ENCODE measurements at places on chromosomes 16 and 17.
A peak's percentile ranks its signal among the peaks of the same experiment; 100 is the strongest.

- no peak overlapping the region for H3K27ac ChIP-seq
- DNase-seq = peak; percentile 47
- no peak overlapping the region for H3K4me3 ChIP-seq
- H3K4me1 ChIP-seq = no peaks in the 10 kb centered on the region
- no peaks in the 10 kb centered on the region for H3K27me3 ChIP-seq
- no peaks in the 10 kb centered on the region for H3K36me3 ChIP-seq
Observed at GRCh38 chr17:5135726-5136579, 20.1 kb downstream of the USP6 start.

DNA sequence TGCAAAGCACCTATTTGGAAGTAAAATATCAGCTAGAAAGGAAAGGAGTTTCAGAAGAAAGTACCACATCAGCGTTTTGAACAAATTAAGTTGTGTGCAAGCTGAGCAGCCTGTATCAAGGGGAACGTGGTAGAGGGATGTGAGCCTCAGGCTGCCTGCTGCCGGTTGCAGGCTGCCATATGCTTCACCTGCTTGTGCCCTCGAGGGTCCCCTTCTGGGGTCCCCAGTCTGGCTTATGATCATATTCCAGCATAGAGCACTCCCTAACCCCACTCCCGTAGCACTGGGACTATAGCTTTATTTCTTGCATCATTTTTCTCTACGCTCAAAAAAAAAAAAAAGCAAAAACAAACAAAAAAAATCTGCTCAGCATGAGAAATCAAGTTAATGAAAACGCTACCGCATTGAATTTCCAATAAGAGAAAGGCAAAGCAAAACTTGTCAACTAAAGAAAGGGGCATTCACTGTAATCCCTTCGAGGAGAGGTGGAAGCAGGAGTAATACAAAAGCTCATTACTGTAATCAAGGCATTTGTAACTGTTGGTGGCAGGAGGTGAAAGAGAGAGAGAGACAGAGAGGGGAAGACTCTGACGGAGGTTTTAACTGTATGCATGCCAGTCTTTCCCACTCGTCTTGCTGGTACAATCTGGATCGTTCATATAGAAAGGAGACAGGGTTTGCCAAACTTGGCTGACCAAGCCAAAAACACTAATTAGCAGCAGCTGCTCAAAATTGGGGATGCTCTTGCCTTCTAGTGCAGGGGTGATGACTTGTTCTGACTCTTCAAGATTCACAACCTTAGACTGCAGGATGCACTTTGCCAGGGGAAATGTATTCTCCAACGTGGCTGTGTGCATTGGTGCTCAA is 258.2 kb upstream of the HSBP1 start:
- peaks cover 2% of the 10 kb centered on the region for H3K27me3 ChIP-seq
- H3K4me1 ChIP-seq = no peaks in the 10 kb centered on the region
- H3K4me3 ChIP-seq = no peak overlapping the region
- DNase-seq = no peak
- no peak overlapping the region for H3K27ac ChIP-seq
- no peaks in the 10 kb centered on the region for H3K36me3 ChIP-seq

DNA sequence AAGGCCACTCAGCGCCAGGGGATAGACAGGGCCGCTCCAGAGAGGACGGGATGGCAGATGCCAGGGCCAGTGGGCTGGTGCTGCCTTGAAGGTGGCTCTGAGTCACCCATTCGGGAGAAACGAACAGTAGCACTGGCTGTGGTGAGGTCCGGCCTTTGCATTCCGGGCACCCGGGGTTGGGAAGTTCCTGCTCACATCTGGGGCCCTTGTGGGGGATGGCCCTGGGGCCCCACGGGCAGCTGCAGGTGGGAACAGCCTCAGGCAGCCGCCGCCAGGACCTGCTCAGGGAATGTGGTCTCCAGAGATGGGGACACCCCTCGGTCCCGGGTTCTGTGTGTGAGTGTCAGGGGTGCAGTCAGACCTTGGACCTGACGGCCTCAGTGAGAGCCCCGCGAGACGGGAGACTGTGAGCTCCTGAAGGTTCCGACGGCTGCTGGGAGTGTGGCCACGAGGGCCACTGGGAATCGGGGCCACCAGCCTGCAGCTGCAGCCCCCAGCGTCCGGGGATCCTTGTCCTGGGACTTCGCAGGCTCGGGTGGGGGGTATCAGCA is 1.4 kb downstream of the CBFA2T3 start:
- no peaks in the 10 kb centered on the region for H3K36me3 ChIP-seq
- peaks cover 16% of the 10 kb centered on the region for H3K27me3 ChIP-seq
- no peak overlapping the region for H3K4me3 ChIP-seq
- H3K4me1 ChIP-seq = no peaks in the 10 kb centered on the region

DNA sequence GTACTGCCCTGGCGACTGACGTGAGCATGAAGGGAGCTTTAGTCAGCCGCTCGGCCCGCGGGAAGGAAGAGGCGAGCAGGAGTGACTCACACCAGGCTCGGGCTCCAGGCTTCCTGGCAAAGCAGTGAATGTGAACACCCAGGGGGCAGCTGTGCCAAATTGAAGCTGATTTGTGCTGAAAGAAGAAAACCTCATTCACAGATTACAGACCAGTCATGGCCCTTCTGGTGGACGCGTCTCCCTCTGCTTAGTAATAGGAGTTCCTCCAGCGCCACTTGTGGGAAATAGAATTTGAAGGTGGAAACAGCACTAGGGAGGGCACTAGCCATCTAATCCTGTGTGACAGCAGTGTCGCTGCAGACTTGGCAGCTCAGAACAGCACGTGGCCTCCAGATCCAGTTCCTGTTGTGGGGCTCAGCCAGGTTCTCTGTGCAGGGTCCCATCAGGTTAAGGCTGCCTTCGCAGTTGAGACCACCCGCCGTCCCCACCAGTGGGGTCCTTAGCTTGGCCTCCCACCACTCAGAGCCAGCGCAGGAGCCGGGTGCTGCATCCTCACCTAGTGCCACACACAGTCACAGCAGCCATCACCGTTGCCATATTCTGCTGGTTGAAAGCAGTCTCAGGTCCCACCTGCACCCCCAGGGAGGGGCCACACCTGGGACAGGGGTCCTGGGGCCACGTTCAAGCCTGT is 164.5 kb upstream of the CHMP6 start:
- peak overlapping the region; percentile 90 for H3K27ac ChIP-seq
- peak; percentile 81 for DNase-seq
- H3K27me3 ChIP-seq = no peaks in the 10 kb centered on the region

DNA sequence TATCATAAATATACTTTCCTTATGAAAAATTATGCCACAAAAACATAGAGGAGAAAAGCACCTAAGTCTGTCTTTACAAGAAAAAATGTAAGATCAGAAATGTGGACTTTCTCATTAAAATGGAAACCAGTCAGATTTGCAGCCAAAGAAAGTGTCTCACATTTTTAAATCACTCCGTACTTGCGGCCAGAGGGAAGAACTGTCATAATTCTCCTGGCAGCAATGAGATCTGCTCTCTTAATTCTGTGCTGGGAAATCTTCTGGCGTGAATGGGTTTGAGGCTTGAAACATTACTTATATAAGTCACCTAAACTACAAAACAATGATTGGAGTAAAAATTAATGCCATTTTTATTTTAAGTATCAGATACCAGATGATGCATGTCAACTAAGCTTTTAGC is 10.7 kb downstream of the C16orf95 start:
- no peaks in the 10 kb centered on the region for H3K27me3 ChIP-seq
- H3K36me3 ChIP-seq = peaks cover 17% of the 10 kb centered on the region
- no peak overlapping the region for H3K4me3 ChIP-seq

DNA sequence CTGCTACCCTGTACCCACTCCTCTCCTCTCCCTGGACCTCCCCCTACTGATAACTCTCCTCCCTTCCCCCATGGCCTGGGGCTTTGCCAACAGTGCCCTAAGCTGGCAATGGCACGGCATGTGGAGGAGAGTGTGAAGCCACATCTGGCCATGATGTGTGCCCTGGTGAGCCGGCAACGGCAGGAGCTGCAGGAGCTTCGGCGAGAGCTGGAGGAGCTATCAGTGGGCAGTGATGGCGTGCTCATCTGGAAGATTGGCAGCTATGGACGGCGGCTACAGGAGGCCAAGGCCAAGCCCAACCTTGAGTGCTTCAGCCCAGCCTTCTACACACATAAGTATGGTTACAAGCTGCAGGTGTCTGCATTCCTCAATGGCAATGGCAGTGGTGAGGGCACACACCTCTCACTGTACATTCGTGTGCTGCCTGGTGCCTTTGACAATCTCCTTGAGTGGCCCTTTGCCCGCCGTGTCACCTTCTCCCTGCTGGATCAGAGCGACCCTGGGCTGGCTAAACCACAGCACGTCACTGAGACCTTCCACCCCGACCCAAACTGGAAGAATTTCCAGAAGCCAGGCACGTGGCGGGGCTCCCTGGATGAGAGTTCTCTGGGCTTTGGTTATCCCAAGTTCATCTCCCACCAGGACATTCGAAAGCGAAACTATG is 5.2 kb downstream of the TRAF4 start:
- peak; percentile 66 for DNase-seq
- peaks cover 60% of the 10 kb centered on the region for H3K36me3 ChIP-seq
- no peak overlapping the region for H3K27ac ChIP-seq
- H3K27me3 ChIP-seq = no peaks in the 10 kb centered on the region
- H3K4me1 ChIP-seq = peaks cover 23% of the 10 kb centered on the region
- H3K4me3 ChIP-seq = no peak overlapping the region

DNA sequence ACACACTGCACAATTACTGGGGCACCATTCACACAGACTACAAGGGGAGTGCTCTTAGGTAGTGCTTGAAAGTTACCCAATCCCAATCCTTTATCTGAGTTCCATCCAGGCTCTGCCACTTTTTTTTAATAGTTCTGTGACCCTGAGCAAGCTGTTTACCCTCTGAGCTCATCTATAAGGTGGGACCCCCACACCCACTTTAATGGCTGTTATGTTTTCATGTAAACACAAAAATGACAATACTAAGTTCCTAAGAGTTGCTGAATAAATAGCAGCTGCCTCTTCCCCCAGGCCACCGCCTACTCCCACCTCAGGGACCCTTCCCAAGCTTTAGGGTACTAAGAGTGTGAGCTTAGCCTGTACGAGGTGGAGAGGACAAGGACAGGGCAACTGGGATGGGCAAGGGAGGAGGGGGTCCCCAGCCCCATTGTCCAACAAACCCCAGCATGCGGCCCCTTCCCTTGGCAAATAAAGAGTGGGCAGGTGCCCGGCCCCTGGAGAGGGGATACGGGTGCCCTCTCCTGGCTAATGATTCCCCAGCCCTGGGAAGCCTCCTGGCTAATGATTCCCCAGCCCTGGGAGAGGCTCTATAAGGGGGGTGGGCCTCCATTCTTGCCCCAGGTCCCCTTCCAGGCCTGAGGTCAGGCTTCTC is 14.6 kb downstream of the SLC13A2 start:
- peaks cover 9% of the 10 kb centered on the region for H3K4me1 ChIP-seq
- no peak overlapping the region for H3K27ac ChIP-seq
- no peaks in the 10 kb centered on the region for H3K36me3 ChIP-seq
- no peak overlapping the region for H3K4me3 ChIP-seq

GRCh38 chr16:23207485-23207884 is 24.9 kb downstream of the SCNN1G start:
- no peaks in the 10 kb centered on the region for H3K36me3 ChIP-seq
- no peak overlapping the region for H3K4me3 ChIP-seq
- no peaks in the 10 kb centered on the region for H3K4me1 ChIP-seq
- peaks cover 5% of the 10 kb centered on the region for H3K27me3 ChIP-seq

DNA sequence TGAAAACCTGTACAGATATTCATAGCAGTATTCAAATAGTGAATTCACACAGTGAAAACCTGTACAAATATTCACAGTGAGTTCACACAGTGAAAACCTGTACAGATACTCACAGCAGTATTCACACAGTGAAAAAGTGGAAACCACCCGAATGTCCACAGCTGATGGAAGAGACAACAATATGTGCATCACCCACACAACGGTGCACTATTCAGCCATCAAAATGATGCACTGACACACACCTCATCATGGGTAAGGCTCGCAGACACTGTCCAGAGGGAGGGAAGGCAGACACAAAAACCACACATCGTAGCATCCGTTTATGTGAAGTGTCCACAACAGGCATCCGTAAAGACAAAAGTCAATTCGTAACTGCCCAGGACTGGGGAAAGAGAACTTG is 100.9 kb downstream of the VPS53 start:
- no peak overlapping the region for H3K4me3 ChIP-seq
- DNase-seq = no peak
- H3K27me3 ChIP-seq = no peaks in the 10 kb centered on the region
- peaks cover 2% of the 10 kb centered on the region for H3K4me1 ChIP-seq
- peaks cover 20% of the 10 kb centered on the region for H3K36me3 ChIP-seq
- H3K27ac ChIP-seq = no peak overlapping the region

DNA sequence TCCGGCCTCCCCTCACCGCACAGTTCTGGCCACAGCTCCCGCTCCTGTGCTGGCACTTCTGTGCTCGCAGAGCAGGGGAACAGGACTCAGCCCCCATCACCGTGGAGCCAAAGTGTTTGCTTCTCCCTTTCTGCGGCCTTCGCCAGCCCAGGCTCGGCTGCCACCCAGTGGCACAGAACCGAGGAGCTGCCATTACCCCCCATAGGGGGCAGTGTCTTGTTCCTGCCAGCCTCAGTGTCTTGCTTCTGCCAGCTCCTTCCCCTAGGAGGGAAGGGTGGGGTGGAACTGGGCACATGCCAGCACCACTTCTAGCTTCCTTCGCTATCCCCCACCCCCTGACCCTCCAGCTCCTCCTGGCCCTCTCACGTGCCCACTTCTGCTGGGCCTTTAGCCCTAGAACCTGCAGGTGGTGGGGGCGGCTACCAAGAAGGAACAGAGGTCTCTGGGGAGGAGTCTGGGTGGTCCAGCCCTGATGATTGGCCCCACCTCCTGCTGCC is 645 bp upstream of the ELMO3 start:
- H3K36me3 ChIP-seq = peaks cover 60% of the 10 kb centered on the region
- no peak overlapping the region for H3K27ac ChIP-seq
- DNase-seq = no peak
- no peaks in the 10 kb centered on the region for H3K27me3 ChIP-seq
- H3K4me1 ChIP-seq = peaks cover 20% of the 10 kb centered on the region
- no peak overlapping the region for H3K4me3 ChIP-seq

DNA sequence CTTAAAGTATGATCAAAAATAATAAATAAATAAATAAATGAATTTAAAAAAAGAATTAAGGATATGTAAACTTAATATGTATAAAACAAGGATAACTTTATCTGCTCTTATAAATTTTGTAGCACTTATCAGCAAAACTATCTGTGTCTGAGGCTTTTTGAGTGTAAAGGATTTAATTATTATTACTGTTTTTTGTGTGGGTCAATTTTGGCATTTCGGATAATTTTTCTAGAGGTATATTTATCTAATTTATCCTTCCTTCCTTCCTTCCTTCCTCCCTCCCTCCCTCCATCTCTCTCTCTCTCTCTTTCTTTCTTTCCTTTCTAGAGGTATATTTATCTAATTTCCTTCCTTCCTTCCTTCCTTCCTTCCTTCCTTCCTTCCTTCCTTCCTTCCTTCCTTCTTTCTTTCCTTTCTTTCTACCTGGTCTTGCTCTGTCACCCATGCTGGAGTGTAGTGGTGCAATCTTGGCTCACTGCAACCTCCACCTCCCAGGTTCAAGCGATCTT is 120.8 kb downstream of the ABCA8 start:
- no peak overlapping the region for H3K27ac ChIP-seq
- H3K27me3 ChIP-seq = peaks cover 2% of the 10 kb centered on the region
- no peak for DNase-seq
- no peaks in the 10 kb centered on the region for H3K4me1 ChIP-seq
- no peak overlapping the region for H3K4me3 ChIP-seq
- no peaks in the 10 kb centered on the region for H3K36me3 ChIP-seq

Data from activated CD4-positive, alpha-beta T cell treated with anti-CD3 and anti-CD28 coated beads, Interleukin-2, amount 10 ng/mL, durations not matched to agents 24 days and 14 days (primary cell).